Temporal lobe (tissue), 4 donors: ENCODE measurements at places on chromosomes 1 and 21. TPM values are rescaled to one million over a fixed set of nuclear protein-coding genes. Genes with fewer than 3 reads are reported as not detected.

The PLPP3 gene
- total RNA-seq, result 36.4 TPM

The DNALI1 gene
- total RNA-seq, result 3.7 TPM

The NKAIN1 gene
- 27.0 TPM for total RNA-seq

The CD2 gene
- total RNA-seq, result not detected

The PNRC2 gene
- 63.7 TPM for total RNA-seq

The ERICH3 gene
- 15.0 TPM for total RNA-seq

The SLC1A7 gene
- total RNA-seq, result not detected
